ENCODE measurements at places on chromosomes 11 and 22.

- DNase-seq: no peak
Measured at GRCh38 chr11:17476317-17477083, at the start of gene ABCC8. ABCC8 (minus strand) TSS chr11:17476845; CDS start chr11:17476776, 69 bp downstream.

- peak; percentile 98 for DNase-seq
Measured at GRCh38 chr11:859394-860131, 16.9 kb downstream of the TSPAN4 start.

GRCh38 chr11:75994616-75995015, 179.6 kb downstream of the UVRAG start:
- no peak for DNase-seq

GRCh38 chr22:31579835-31580242, 82.2 kb downstream of the PISD start:
- DNase-seq: no peak

- no peak for DNase-seq
Measured at GRCh38 chr22:31764785-31765184, 11.0 kb downstream of the DEPDC5 start.

DNA sequence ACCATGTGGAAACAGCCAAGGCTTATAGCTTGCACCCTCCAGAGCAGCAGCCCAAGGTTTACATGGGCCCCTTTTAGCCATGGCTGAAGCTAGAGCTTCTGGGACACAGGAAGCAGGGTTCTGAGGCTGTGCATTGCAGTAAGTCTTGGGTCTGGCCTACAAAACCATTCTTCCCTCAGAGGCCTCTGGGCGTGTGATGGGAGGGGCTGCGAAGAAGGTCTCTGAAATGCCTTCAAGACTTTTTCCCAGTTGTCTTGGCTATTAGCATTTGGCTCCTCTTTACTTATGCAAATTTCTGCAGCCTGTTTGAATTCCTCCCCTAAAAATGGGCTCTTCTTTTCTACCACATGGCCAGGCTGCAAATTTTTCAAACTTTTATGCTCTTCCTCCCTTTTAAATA, 109.5 kb downstream of the BBOX1 start:
- no peak for DNase-seq

DNA sequence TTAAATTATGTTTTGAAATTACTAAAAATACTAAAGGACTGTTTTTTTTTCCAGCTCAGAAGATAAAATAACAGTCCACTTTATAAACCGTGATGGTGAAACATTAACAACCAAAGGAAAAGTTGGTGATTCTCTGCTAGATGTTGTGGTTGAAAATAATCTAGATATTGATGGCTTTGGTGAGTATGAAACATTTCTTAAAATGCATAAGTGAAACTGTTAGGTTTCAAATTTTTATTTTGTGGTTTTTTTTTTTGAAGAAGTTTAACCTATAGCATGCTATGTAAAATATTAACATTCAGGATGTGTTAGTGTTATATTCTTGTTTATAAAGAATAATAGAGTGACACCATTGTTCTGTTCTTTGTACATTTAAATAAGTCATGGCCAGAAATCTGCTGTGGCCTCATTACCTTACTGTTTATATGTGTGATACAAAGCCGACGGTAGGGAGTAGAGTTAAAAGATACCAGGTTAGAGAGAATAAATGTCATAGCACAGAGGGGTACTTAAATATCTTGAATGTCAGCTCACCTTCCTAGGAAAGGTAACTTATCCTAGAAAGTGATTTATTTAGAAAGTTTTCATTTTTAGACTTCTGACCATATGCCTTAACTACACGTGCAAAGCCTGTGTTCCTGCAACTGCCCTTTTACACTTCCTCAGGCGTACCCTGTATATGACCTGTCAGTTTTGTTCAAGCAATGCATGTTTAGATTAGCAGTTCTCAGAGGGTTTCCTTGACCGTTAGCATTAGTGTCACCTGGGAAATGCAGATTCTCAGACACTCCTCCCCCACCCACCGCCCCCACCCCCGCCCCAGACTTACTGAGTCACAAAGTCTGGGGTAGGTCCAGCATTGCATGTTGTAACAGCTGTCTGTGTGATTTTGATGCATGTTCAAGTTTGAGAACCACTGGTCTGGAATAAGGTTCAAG, 6.3 kb downstream of the FDX1 start:
- peak; percentile 28 for DNase-seq

DNA sequence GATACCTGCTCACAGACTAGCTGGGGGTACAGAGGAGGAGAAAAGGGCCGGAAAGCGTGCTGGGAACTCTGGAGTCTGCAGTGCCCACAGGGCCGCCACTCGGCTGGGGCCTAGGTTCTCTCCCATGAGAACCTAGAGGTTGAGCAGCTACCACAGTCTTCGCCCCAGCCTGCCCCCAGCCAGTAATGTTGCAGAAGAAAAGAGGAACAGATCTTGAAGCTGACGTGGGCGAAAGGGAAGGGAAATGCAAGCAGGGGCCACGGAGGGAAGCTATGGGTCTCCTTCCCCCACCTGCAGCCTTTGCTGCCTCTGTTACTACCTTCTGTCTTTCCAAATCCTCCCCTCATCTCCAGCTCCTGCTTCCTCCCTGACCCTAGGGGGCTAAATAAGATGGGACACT, 28.8 kb upstream of the P2RY2 start:
- DNase-seq: no peak

DNA sequence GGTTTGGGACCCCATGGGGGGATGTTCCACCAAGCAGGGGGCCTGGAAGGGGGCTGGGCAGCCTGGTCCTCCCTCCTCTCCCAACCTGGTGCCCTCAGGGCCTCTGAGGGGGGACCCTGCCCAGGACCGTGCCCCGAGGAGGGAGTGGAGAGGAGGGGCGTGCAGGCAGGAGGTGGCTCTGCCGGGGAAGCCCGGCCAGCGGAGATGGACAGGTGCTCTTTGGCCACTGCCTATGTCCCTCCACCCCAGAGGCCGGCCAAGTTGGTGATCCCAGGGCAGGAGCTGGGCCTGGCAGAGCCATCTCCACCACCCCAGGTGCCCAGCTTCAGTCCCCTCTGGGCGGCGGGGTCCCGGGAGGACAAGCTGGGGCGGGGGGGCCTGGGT, 2.4 kb downstream of the MUC2 start:
- no peak for DNase-seq

GRCh38 chr22:37951305-37951704, 2.1 kb downstream of the C22orf23 start:
- DNase-seq: no peak

GRCh38 chr11:67389477-67389876, 2.3 kb upstream of the RAD9A start:
- DNase-seq: no peak

Measured in fibroblast of villous mesenchyme (primary cell).